ENCODE measurements at places on chromosomes 2 and 18.
A peak's percentile ranks its signal among the peaks of the same experiment; 100 is the strongest.

- peak; percentile 83 for DNase-seq
These were observed 276.1 kb upstream of the NCKAP5 start for GRCh38 chr2:133844214-133844892.

- DNase-seq: peak; percentile 88
These were observed 50.4 kb downstream of the SPATS2L start for GRCh38 chr2:200356857-200357384.

DNA sequence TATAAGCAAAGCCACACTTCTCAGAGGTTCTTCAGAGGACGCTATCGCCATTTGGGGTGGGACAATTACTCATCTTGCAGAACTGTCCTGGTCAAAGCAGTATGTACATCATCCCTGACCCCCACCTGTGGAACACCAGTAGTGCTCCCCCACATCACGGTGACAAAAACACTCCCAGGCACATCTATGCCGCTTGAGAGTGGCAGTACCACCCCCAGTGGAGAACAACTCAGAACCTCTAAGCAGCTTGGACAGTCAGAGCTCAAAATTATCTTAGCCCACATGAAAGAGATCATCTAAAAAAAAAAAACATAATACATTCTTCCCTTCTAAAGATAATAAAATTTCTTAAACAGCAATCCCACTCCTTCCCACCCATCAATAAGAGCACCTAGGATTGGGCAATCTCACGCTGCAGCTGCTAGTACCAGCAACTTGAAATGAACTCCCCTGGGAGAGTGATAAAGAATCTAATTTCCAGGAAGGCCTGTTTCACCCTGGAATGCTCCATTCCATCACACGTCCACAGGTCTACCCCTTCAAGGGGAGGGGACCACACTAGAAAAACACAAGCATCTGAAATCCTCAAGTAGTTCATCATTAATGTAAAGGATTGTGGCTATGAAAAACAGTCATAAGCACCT lies 31.7 kb downstream of the LRP2 start:
- DNase-seq: no peak

- DNase-seq: no peak
These were observed 5.4 kb downstream of the IMMT start for GRCh38 chr2:86189782-86190416.

- DNase-seq: no peak
These were observed 32.7 kb downstream of the SETBP1 start for GRCh38 chr18:44713435-44713834.

- no peak for DNase-seq
These were observed 99.5 kb upstream of the GATA6 start for GRCh38 chr18:22069916-22070315.

GRCh38 chr2:125371867-125372266 lies 1284.1 kb upstream of the GYPC start:
- DNase-seq: no peak

- DNase-seq: peak; percentile 73
These were observed 59.8 kb upstream of the SLC8A1 start for GRCh38 chr2:40511661-40512213.

DNA sequence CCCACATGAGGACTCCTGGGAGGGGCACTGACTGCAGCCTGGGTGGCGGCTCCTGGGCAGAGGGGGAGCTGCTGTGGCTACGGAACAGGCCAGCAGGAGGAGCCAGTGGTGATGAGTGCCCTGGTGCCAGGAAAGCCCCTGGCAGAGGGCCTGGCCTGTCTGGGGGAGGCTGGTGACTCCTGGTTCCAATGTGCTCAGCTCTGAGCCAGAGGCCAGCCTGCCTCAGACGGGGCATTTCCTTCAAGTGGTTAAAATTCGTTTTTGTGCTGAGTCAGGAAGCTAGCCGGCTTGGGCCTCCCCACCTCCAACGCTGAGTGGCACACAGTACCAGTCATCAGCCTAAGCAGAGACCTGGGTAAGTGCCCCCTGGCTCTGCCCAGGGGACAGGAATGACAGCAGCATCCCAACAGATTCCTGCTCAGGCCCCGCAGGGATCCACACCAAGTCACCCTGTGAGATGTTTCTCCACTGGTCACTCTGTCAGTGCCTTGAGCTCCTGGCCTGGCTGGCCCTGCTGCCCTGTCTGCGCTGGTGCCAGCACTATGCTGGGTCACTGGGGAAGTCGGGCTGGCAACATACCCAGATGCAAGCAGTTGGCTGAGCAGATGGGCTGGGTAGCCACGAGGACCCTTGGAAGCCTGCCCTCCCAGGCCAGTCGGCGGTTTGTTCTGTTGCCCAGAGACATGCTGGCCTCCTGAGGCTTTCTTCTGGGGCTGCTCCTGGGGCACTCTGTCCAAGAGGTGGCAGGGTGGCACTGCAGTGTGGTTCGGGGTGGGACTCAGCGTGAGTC lies 7.1 kb upstream of the KLF11 start:
- DNase-seq: peak; percentile 73

DNA sequence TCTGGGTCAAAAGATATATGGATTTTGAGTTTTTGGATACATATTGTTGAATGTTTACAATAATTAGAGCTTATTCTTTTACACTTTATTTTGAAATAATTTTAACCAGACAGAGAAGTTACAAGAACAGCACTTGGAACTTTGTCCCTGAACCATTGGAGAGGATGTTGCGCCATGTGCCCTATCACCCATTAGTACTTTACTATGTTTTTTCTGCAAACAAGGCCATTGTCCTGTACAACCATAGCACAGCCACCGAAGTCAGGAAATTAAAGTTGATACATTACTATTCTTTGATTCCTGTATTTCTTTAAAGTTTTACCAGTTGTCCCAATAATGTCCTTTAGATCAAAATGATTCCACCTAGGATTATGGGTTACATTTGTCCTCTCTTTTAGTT lies 188.8 kb downstream of the ACKR3 start:
- no peak for DNase-seq

DNA sequence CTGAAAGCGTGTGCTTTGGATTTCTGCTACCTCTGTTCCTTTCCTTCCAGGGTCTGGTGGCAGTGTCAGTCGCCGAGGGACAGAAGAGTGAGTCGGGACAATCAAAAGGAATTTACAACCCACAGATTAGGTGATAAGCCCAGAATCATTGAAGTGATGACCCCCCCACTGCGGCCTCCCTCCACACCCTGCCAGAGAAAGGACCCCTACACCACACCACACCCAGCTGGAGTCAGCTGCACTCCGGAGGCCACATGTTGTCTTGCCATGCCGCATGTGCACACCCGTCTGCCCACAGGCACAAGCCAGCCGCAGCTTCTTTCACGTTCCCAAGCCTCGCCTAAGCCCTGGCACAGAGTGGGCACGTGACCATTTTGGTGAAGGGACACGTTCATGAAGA lies 366.8 kb upstream of the SALL3 start:
- no peak for DNase-seq

DNA sequence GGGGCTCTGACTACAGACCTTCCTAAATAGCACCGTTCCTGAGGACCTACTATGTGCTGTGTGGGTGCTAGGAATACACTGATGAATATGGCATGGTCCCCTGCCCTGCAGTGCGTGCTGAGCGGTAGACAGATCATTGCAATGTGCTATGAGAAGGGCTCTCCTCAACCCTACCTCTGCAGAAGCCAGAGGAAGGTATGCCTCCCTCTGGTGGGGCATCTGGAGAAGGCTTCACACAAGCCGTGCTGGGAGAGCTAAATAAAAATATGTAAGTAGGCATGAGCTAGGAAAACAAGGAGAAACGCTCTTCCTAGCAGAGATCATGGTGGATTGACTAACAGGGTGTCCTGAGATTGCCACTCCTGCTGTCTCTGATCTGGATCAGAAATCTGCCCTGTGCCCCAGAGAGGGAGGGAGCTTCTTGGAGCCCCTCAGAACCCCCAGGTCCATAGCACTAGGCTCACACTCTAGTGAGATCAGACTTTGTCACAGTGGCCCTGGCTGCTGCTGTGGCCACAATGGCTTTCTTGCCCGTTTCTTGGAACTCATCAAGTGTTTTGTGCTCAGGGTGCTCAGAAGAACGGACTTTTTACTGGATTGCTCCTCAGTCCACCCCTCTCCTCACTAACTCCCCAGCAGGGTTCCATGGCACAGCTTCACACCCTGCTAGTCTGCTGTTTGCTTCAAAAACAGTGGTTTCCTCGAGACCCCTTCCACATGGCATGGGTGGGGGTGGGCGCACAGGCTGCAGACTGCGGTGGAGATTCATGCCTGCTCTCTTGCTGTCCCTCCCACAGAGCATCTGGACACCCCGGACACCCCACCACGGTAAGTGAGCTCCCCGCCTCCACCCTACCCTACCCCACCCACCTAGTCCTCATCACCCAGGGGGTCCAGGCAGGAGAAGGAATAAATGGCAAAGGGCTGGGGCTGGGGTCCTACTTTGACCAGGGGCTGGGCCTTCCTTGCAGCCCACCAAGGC lies 14.2 kb downstream of the SIGLEC15 start:
- peak; percentile 77 for DNase-seq

DNA sequence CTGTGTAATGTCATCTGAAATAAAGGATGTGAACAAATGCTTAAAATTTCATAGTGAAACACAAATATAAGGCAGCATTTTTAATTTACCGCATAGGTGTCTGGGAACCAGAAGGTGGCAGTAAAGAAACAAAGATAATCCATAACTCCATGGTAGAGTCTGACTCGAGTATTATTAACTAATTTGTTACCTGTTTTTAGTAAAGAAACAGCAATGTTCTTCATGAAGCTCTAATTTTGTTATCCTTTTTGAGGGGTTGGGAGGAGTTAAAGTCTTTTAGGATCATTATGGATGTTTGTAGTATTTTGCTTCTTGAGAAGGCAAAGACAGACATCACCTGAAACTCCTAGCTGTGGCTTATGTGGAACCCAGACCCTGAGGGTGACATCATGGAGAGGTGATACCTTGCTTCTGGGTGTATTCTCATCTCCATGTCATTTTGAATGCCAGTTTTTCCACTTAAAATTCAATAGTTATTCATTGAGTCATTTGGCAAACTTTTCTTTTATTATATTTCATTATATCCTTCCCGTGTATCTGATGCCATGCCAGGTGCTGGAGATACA lies 286.2 kb upstream of the EPAS1 start:
- peak; percentile 53 for DNase-seq

DNA sequence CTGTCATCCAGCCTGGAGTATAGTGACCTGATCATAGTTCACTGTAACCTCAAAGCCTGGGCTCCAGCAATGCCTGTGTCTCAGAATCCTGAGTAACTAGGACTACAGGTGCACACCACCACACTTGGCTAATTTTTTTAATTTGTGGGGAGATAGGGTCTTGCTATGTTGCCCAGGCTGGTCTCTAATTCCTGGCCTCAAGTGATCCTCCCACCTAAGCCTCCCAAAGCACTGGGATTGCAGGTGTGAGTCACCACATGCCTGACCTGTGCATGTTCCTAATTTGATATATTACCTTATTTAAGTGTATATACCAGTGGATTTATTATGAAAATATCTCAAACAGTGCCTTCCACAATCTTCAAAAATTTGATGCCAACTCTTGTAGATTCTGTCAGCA lies 123.6 kb upstream of the XIRP2 start:
- DNase-seq: no peak

DNA sequence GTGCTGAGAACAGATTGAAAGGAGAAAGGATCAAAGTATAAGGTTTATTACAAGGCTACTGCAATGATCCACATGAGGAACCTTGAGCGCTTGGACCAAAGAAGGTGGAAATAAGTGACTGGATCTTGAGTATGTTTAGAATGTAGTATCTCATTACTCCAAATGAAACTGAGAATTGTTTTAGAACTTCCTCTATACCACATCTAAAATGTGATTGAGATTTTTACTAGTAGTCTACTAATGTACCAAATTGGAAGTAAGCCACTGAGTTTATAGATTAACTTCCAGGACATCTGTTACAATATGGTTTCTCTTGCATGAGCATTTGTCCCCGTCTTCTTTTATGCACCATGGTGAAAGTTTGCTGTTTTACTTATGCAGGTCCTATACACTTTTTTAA lies 300.5 kb downstream of the SUCLG1 start:
- DNase-seq: no peak

GRCh38 chr2:121103960-121104359 lies 181.0 kb downstream of the TFCP2L1 start:
- DNase-seq: no peak

DNA sequence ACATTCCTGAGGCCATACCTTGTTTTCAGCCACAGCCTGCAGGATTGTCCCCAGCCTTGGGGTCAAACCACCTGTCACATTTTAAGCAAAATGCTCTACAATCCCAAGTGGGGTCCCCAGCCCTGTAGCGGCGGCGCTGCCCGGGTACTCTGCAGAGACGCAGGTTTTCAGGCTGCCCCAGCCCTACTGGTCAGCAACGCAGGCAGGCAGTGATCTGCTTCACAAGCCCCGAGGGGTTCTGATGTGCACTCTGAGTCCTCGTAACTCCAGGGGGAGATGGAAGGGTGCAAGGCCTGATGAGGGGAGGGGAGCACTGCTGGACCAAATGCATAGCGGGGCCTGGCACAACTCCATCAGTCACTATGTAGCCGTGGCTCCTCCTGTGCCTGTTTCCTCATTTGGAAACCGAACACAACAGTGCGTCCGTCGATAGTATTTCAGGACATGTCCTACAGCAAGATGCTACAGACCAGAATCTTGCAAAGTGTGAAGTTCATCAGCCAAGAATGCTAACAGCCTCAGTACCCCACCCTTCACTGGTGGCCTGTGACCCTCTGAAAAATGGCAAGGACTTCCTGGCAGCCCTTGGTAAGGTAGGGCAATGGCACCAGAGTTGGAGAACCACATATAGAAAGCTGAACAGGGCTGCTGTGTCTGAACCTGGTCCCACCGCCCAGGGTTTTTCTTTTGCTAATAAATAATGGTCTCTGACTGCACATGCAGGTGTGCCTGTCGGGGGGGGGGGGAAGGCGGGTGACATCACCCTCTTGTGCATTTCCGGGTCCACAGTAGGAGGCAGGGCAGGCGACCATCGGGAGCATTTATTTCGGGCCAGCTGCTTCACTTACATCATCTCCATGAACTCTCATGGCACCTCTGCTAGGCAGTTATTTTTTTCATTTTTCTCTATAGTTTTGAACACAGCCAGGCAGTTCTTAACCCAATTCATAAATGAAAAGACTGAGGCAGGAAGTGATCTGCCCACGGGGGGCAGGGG lies 50.6 kb upstream of the TFCP2L1 start:
- DNase-seq: no peak

DNA sequence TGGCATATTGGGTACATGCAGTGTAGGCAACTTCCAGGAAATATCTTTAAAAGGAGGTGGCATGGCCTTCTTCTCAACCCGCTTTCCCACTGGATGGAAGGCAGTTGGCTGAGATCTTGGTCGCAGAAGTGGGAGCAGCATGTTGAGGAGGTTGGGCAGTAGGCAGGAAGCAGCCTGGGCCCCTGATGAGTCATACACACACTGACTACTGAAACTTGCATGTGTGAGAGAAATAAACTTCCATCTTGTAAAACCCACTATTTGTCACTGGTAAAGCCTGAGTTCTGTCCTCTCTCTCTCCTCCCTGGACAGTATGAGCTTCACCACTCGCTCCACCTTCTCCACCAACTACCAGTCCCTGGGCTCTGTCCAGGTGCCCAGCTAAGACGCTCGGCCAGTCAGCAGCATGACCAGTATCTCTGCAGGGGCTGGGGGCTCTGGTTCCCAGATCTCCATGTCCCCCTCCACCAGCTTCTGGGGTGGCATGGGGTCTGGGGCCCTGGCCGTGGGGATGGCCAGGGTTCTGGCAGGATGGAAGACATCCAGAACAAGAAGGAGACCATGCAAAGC lies 233.8 kb upstream of the SPRED2 start:
- DNase-seq: peak; percentile 78

- no peak for DNase-seq
These were observed 21.5 kb upstream of the BZW1 start for GRCh38 chr2:200790185-200790584.

GRCh38 chr2:44769349-44770011 lies 172.0 kb upstream of the SIX3 start:
- no peak for DNase-seq

Data from EL (cell line).